Activated CD4-positive, alpha-beta memory T cell treated with anti-CD3 and anti-CD28 coated beads for 36 hours (primary cell): ENCODE measurements at places on chromosomes 13 and 19. TPM values are rescaled to one million over a fixed set of nuclear protein-coding genes. Genes with fewer than 3 reads are reported as not detected.

The ARL11 gene
- total RNA-seq = 0.33 TPM

The CYP2F1 gene
- total RNA-seq = not detected

DNA sequence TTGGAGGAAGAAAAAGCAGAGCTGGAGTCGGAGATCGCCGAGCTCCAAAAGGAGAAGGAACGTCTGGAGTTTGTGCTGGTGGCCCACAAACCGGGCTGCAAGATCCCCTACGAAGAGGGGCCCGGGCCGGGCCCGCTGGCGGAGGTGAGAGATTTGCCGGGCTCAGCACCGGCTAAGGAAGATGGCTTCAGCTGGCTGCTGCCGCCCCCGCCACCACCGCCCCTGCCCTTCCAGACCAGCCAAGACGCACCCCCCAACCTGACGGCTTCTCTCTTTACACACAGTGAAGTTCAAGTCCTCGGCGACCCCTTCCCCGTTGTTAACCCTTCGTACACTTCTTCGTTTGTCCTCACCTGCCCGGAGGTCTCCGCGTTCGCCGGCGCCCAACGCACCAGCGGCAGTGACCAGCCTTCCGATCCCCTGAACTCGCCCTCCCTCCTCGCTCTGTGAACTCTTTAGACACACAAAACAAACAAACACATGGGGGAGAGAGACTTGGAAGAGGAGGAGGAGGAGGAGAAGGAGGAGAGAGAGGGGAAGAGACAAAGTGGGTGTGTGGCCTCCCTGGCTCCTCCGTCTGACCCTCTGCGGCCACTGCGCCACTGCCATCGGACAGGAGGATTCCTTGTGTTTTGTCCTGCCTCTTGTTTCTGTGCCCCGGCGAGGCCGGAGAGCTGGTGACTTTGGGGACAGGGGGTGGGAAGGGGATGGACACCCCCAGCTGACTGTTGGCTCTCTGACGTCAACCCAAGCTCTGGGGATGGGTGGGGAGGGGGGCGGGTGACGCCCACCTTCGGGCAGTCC lies 5.0 kb downstream of the FOSB start:
- DNase-seq = no peak

- DNase-seq = no peak
Measured at GRCh38 chr19:55831846-55832245, at the start of gene NLRP11. TSS of gene NLRP11 (minus strand) at chr19:55831999. CDS start at chr19:55818174, 13,825 bp downstream.

DNA sequence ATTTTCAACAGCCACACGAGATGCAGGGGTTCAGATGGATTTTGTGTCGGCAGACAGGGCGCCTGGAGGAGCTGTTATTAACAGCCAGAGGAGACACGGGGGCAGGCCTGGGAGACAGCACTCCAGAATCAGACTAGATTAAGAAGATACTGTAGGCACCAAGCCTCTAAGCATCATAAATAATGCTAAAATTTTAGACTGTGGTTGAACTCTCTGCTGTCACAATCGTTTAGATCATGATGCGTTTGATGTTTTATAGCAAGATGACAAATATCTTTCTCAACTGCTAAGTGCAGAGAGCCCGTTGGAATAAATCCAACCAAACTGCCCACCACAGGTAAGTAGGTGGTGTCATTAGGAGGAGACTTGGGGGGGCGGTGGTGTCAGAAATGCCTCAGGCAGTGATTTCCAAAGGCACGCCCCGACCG lies 63.9 kb downstream of the CEBPG start:
- no peak for DNase-seq

- peak; percentile 53 for DNase-seq
Measured at GRCh38 chr19:51501594-51502263, at the start of gene SIGLEC12. TSS of gene SIGLEC12 (minus strand) at chr19:51501800. CDS start at chr19:51501733, 67 bp downstream.

- DNase-seq = no peak
Measured at GRCh38 chr13:62960723-62961122, 1545.1 kb upstream of the PCDH20 start.

GRCh38 chr13:44967704-44968433 lies 21.4 kb downstream of the NUFIP1 start:
- no peak for DNase-seq

DNA sequence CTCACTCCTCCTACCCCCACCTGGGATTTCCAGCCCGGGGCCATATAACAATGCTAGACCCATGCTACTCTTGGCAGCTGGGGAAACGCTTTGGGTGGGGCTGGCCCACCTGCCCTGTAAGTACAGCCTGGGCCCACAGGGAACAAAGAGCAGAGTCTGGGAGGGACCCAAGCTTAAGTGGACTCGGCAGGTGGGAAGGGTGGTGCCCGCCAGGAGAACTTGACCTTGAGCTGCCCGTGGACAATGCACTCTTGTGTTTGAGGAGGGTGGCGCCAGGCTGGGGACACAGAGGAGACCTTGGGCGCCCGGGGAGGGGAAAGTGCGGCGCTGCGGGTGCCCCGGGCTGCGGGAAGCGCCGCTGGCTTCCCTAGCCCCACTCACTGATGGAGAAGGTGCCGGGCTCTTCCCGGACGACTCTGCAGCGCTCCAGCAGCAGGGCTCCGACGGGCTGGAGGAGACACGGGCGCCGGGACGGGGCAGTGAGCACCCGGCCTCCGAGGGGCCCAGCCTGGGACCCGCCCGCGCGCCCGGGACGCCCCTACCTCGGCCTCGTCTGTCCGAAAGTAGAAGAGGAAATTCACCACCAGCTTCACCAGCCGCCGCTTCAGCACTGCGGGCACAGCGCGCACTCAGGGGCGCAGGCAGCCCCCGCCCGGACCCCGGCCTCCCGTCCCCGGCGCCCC lies 607 bp downstream of the PLEKHJ1 start:
- DNase-seq = peak; percentile 44

DNA sequence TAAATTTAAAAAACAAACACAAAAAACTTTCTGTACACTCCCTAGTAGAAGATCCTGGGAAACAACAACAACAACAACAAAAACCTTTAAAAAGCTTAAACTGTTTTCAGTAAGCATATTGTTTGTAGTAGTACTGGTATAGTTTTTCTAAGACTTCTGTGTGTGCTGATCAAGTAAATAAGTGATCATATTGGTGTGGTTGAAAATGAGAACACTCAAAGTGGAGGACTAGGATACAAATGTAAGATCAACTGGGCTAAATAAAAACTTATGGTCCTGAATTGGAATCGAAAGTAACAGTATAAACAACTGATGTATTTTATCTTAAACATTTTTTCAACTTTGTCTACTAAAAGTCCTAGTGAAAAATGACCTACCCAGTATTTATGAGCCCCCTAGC lies 135.5 kb downstream of the FOXO1 start:
- no peak for DNase-seq

DNA sequence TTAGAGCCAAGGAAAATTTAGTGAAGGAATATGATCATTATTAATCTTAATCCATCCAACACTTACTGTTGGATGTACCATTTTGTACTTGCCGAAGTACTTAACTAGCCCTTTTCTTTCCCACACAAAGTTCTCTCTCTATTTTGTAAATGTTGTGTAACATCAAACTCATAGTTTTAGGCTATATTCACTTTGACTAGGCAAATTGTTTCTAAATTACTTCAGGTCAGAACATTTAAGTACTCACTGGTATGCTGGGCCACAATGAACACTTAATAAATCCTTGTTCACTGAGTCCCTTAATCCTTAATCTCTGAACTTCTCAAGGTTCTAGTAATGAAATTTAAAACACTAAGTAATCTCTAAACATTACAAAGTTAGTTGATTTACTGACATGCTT lies 49.3 kb upstream of the EEF1AKMT1 start:
- DNase-seq = no peak

DNA sequence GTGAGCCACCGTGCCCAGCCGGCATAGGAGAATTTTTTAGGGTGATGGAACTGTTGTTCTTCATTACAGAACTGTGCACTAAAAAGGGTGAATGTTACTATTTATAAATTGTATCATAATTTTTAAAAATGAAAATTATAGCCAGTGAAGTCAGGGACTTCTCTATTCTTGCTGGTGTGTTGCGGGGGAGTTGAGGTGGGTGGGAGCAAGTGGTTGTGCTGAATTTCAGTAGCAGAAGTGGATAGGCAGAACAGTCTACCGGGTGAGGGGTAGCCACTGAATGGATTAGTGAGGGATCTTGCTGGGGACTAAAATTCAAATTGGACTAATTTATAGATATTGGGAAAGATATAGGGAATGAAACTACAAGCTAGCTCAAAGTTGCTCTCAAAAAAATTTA lies 74.0 kb downstream of the CAB39L start:
- DNase-seq = no peak

DNA sequence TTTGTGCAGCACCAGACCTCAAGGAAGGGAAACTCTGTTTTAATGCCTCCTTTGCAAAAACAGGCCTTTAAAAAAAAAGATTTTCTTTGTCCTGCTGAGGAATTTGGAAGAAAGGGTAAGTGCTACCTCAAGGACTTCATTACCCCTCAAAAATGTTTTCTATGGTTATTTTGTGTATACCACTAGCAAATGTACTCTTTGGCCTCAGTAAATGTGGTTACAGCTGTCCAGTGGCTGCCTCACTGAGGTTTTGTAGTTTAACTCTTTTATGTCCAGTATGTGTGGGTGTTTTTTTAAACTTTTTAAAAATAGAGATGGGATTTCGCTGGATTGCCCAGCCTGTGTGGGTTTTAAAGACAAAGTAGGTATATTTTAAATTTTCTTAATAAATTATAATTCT lies 42.2 kb upstream of the TSC22D1 start:
- no peak for DNase-seq

DNA sequence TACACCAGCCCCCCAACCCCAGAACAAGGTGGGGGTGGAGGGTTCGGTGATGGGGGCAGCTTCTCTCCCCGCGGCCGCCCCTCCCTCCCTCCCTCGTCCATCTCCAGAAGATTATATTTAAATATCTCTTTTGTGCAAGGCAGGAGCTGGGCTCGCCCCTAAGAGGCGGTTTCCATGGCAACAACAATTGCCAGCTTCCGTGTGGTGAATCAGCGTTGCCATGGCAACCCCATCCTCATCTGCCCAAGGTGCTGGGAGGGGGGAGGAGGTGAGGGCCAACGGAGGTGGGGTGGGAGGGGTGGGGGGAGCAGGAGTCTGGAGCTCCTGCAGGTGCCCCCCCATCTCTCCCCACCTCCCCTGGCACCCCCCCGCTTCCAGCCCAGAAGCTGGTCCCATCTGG lies 46.4 kb downstream of the CELF5 start:
- DNase-seq = peak; percentile 58

DNA sequence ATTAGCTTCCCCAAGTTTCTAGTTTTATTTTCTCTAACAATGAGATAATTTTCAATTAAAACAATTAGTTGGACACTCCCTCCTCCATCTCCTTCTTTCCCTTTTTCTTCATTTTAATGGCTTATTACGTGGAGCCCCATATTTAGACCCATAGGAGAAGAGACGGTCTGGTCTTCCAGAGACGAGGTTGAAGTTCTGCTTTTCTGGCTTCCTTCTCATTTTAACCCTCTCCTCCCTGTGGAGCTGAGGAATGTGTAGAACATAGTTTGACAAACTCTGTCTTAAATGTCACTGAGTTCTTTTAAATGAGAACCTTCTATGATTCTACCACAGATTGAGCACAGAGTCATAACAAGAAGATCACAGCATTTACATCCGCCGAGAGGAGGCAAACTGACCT lies 86.8 kb downstream of the EDNRB start:
- no peak for DNase-seq
